ENCODE measurements at places on chromosomes 11 and 22.

- DNase-seq: no peak
These were observed 311.6 kb upstream of the PITPNB start for GRCh38 chr22:28230671-28231070.

- DNase-seq: no peak
These were observed 375.8 kb downstream of the INSC start for GRCh38 chr11:15490535-15490934.

DNA sequence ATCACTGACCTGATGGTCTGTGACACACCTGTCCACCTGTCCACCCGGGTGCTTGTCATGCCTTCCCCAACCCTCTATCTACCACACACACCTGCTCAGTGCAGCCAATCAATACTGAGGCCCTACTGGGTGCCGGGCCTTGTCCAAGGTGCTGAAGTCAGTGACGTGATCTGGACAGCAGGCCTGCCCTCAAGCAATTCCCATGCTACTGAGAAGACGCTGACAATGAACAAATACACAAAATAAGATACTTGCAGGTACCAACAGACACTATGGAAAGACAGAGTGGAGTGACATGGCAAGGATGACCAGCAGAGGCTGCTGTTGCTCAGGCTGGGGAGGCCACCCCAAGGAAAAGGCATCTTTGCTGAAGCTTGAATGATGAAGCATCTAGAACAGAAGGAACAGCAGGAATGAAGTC is 21.2 kb downstream of the PLAAT3 start:
- DNase-seq: peak; percentile 36

GRCh38 chr11:75029836-75030631 is 41.3 kb downstream of the NEU3 start:
- DNase-seq: no peak

- DNase-seq: no peak
These were observed 390.0 kb downstream of the TENM4 start for GRCh38 chr11:79050786-79051185.

Data from COR-L47 (cell line).